ENCODE measurements at places on chromosomes 5 and 9. TPM values are rescaled to one million over a fixed set of nuclear protein-coding genes. Genes with fewer than 3 reads are reported as not detected.

Gene PCDHGA2
- not detected for total RNA-seq

- no peak for DNase-seq
Observed at GRCh38 chr9:133141833-133142595, 21.0 kb upstream of the RALGDS start.

Gene ITGA2
- 0.95 TPM for total RNA-seq

DNA sequence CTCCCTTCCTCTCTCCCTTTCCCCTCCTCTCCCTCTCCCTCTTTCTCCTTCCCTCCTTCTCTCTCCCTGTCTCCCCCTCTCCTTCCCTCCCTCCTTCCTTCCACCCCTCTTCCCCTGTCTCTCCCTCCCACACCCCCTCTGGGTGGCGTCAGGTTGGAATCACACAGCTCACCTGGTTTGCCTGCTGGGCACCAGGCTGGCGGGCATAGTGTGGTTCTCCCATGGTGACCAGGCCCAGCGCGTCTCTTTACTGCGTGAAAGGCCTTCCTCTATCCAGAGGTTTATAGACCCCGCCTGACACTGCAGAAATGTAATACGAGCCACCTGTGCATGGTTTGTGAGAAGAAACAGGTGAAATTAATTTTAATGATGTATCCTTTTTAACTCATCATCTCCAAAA, 76.2 kb downstream of the MRPL36 start:
- DNase-seq: no peak

GRCh38 chr9:113622600-113623400, 159.3 kb downstream of the RGS3 start:
- DNase-seq: peak; percentile 92

Gene FOXD4L6
- total RNA-seq: not detected

GRCh38 chr5:96254980-96255691, 177.9 kb downstream of the PCSK1 start:
- DNase-seq: peak; percentile 94

GRCh38 chr9:107584944-107585343, 95.4 kb upstream of the KLF4 start:
- DNase-seq: no peak

Gene PCDHGA10
- total RNA-seq: 1.2 TPM

DNA sequence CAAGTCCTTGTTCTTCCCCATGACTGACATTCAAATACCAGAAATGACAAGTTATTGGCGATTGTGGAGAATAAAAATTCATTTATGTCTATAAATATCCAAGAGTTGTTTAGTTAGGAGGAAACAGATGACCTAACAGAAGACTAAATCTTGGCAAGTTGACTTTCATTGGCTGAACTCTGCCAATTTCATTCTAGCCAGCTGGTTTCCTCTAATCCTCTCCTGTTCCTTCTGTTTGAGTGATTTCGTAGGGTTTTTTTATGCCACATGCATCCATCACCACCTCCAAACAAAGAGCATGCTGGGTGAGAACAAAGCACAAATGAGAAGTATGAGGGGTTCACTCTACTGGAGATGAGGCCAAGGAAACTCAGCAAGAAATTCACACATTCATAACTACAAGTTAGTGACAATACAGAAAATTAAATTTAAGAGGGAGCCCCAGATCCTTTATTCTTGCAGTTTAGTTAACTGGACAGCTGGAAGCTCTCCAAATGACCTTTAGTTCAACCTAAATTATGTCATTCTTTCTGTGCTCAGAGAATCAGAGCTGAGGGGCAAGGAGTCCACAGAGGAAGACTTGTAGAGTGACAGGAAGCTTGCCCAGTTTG, 932.0 kb downstream of the TLE4 start:
- peak; percentile 4 for DNase-seq

Gene ELAVL2
- not detected for total RNA-seq

Gene PCDHA13
- total RNA-seq: not detected

- DNase-seq: no peak
Observed at GRCh38 chr9:4062966-4063365, 236.9 kb downstream of the GLIS3 start.

DNA sequence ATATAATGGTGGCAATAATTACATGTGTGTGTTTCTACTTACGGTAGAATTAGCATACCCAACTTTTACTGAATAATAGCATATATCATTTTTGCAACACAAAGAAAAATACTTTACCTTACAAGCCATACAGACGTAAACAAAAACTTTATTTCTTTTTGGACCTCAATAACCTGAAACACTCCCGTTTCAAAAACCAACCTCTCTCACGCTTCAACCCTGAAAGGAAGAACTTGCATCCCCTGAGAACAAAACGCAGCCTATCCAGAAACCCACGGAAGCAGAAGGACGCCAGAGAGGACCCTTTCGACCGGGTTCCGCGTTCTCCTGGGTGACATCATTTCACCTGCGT, at the start of gene RNF38:
RNF38 (minus strand) TSS at position 290 of the 352 bp plus-strand sequence; CDS start at position 129, 161 bp downstream.
- DNase-seq: no peak

- DNase-seq: no peak
Observed at GRCh38 chr5:58491216-58491892, at the start of gene GAPT. Gene GAPT (plus strand): TSS chr5:58491435. CDS start chr5:58494537, 3,102 bp downstream.

GRCh38 chr5:83721953-83722901, 1.6 kb upstream of the HAPLN1 start:
- peak; percentile 71 for DNase-seq

Gene DDX4
- total RNA-seq: not detected

DNA sequence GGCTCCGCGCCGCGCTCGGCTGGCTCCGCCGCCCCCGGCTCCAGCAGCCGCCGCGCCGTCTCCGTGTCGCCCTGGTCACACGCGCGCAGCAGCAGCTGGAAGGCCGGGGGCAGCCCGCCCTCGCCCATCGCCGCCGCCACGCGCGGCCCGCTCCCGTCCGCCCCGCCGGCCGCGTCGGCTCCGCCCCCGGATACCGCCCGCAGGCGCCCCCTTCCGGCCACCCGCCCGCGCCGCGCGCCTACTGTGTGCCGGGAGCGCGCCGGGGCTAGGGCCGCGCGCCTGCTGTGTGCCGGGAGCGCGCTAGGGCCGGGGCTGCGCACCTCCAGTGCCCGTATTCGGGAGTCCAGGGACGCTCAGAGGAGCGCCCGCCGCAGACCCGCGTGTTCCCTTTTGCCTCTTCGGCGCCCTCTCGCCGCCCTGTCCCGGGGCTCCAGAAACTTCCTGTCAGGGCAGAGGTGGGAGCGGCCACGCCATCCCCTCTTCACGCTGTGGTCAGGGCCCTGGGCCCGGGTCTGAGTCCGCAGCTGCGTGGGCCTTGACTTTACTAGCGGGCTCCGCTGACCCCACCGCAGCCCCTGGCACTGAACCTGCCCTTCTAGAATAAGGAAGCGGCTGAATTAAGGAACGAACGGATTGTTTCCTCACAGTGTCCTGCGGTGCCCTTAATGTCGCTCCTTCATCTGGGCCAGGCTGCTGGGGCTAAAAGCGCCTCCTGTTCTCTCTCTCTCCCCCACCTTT, at the start of gene ANKS6:
ANKS6 (minus strand) TSS at position 192 of the 738 bp plus-strand sequence; CDS start at position 128, 64 bp downstream.
- DNase-seq: peak; percentile 79

Gene INSL4
- total RNA-seq: not detected

Gene PIP5K1B
- not detected for total RNA-seq

Gene PTTG1
- total RNA-seq: 761 TPM

GRCh38 chr5:44637916-44638869, 170.6 kb upstream of the MRPS30 start:
- no peak for DNase-seq

All from MG63 (cell line).